ENCODE measurements at places on chromosomes 4 and X.

DNA sequence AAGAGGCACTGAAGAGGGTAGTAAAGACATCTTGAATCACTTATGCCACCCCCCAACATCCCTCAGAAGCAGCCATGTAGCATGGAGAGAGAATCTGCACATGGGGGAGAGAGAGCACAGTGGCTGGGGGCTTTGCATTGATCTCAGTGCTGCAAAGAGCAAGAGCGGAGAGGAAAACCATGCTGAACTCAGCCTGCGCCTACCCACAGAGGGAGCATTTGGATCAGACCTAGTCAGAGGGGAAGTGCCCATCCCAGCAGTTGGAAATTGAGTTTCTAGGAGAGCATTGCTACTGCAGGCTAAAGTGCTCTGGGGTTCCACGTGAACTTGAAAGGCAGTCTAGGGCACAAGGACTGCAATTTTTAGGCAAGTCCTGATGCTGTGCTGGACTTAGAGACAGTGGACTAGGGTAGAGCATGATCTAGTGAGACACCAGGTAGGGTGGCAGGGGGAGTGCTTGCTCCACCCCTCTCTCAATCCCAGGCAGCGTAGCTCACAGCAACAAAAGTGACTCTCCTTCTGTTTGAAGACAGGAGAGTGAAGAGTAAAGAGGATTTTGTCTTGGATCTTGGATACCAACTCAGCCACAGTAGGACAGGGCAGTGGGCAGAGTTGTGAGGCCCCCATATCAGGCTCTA lies 9.0 kb upstream of the PROM1 start:
- DNase-seq = no peak

- no peak for DNase-seq
These were observed 123.1 kb upstream of the BOD1L1 start for GRCh38 chr4:13750594-13750993.

DNA sequence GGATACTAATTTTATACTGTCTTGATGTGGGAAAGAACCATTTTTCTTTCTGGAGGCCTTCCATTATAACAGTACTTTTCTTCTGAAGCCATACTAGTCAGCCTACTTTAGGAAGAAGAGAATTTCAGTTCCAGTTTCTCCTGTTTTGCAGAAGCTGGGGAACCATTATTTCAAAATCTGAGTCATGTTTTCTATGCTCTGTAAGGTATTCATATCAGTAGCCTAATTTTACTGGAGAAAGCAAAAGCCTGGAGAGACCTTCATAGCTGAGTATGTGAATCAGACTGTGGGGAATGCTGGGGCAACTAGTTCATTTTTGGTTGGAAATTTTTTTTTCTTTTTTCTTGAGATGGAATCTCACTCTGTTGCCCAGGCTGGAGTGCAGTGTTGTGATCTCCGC lies 22.4 kb downstream of the AFF1 start:
- no peak for DNase-seq

- no peak for DNase-seq
These were observed 6.3 kb downstream of the TKTL2 start for GRCh38 chr4:163467082-163467770.

GRCh38 chr4:88897180-88897579 lies 159.8 kb downstream of the FAM13A start:
- DNase-seq = no peak

- no peak for DNase-seq
These were observed 76.1 kb downstream of the NWD2 start for GRCh38 chr4:37320513-37321235.

- no peak for DNase-seq
These were observed 38.2 kb downstream of the PPP1R2C start for GRCh38 chrX:42739741-42740140.

GRCh38 chrX:739611-740010 lies 109.0 kb downstream of the SHOX start:
- no peak for DNase-seq

DNA sequence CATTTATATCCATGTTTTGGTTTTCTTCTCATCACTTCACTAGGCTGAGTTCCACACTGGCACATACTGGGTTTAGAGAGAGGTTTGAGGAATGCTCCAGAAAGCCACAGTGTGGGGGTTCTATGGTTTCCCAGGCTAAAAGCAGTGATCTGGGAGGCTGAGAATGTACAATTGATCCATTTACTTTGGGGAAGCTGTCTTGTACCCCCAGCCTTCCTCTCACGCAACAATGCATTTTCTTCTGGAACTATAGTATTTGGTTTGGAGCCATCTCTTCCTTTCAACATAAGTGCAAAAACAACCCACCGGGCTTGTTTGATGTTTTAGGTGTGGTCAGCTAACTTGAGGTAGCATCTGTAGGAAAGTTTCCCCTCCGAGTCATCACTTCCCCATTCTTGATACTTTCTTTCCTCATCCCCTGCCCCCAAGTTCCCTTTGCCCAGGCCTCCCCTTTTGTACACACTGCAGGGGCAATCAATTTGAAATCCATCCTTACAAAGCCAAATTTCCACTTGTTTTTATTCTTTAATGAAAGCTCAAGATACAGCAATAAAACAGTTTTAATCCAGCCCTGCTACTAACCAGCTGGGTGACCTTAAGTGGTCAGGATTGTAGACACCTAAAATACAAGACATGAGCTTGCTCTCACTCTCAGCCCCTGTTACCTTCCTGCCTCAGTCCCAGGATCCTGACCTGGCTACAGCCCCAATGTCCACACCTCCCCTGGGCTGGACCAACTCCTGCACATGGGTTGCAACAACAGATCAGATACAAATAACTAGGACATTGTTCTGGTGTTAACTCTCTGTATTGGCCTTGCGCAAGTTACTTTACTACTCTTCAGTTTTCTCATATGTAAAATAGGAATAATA lies 109.2 kb downstream of the FHDC1 start:
- DNase-seq = no peak

GRCh38 chrX:38868941-38869401 lies 67.7 kb downstream of the MID1IP1 start:
- DNase-seq = no peak

GRCh38 chr4:15690020-15690809 lies 8.6 kb downstream of the FAM200B start:
- DNase-seq = no peak

- DNase-seq = no peak
These were observed 132.6 kb downstream of the IL15 start for GRCh38 chr4:141768954-141769353.

DNA sequence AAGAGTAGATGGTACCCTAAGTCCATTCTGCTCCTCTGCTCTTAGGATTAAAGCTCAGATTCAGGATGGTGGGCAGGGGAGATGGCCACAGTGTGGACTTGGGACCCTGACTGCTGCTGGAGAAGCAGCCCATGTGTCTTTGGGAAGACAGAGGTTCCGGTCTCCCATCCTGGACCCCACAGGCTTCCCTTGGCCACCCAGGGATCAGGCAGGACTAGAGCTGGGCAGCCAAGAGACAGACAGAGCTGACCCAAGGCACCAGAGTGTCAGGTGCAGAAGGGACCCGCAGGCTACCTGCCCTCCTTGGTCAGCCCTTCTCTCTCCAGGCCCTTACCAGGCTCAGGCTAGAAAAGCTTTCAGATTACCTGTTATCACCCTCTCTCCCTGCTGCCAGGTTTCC lies 25.7 kb upstream of the SHROOM4 start:
- DNase-seq = no peak

GRCh38 chr4:136219592-136220125 lies 1312.6 kb downstream of the PCDH18 start:
- no peak for DNase-seq
